ENCODE measurements at places on chromosomes 11 and 22.

- peak; percentile 88 for DNase-seq
These were observed 44.0 kb downstream of the KIAA1671 start for GRCh38 chr22:24996420-24996952.

GRCh38 chr22:23282089-23282501 lies 101.8 kb downstream of the BCR start:
- peak; percentile 87 for DNase-seq

DNA sequence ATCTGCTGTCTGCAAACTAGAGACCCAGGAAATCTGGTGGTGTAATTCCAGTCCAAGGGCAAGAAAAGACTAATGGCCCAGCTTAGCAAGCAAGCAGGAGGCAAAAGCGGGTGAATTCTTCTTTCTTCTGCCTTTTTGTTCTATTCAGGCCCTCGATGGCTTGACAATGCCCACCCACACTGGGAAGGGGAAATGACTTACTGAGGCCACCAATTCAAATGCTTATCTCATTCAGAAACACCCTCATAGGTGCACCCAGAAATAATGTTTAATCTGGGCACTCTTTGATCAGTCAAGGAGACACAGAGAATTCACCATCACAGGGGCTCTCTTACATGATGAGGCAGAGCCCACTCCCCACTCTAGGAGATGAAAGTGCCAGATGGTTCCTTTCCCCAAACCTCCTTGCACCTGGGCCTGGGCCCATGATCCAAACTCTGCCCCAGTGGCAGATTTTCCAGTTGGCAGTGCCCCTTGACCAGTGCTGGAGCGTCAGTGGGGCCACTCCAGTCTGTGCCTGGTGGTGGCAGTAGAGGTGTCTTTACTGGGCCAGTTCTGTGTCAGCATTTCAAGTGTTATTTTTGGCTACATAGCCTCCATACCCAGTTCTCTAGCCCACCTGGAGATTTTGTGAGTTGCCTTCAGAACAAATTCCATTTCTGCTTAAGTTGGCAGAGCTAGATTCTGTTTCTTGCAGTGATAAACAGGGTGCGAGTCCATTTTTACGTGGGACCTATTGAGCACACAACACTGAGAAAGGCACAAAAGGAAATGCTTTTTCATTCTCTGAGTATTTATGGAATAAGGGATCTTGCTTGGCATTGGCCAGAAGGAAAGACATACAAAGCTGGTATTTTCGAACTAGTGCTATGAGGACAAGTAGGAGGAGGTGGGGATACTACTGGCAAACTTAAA lies 7.5 kb downstream of the ELMOD1 start:
- DNase-seq = peak; percentile 10

- DNase-seq = no peak
These were observed 34.0 kb upstream of the A4GALT start for GRCh38 chr22:42754658-42755057.

DNA sequence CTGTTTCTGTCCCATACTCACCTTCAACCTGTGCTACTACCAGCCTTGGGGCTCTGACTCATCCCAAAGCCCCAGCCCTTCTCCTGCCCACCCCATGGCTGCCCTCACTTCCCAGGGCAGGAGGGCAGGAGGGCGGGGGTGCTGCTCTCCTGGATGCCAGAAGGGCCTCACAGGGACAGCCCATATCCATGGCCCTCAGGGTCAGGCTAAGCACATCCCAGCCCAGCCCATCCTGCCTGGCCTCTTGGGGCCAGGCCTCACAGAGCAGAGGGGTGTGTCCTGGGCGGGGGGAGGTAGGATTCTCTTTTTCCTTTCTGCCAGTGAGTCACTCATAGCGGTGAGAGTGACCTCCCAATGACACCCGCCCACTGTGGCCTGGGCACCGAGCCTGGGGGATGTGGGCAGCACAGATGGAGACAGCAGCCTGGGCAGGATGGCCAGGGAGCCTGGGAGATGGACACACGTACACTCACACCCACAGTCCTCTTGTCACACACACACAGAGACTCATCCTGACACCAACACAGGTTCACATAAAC lies 2.4 kb downstream of the LTBP3 start:
- DNase-seq = no peak

GRCh38 chr11:70169127-70169526 lies 34.0 kb upstream of the FADD start:
- no peak for DNase-seq

DNA sequence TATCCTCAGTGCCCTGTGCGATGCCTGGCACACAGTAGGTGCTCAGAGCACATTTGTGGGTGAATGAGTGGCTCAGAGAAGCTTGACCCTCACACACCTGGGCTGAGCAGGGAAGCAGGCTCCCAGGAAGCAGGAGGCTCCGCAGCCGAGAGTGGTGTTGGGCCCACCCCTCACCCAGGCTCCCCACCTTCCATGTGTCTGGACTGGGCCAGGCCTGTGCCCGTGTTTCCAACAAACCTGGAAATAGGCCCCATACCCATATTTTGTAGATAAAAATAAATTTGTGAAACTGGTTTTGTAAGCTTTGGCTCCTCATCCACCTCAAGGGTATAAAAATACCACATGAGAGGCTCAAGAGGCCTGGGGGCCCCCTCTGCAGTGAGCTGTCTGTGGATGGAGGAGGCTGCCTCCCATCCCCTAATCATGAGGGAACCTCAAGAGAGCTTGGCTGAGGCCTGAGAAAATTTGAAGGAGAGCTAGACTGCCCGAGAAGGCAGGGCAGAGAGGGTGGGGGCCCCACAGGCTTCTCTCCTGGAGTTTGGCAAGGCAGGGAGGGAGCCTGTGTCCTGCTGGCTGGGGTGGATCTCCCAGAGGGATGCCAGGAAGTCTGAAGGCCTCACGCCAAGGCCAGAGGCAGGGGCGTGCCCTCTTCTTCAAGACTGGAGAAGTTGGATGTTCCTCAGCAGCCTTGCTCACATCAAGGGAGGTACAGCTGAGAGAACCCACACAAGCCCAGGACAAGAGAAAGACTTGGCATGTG lies 147.0 kb upstream of the NECTIN1 start:
- no peak for DNase-seq

GRCh38 chr11:131980888-131981668 lies 610.7 kb downstream of the NTM start:
- DNase-seq = peak; percentile 35

All from tongue (tissue), 3 donors.